ENCODE measurements at places on chromosomes 2 and 18. TPM values are rescaled to one million over a fixed set of nuclear protein-coding genes. Genes with fewer than 3 reads are reported as not detected.
A peak's percentile ranks its signal among the peaks of the same experiment; 100 is the strongest.

The TTN gene
- total RNA-seq = 101 TPM

The ATP5MC3 gene
- 261 TPM for total RNA-seq

The NEB gene
- total RNA-seq = 4.4 TPM

The RFTN2 gene
- total RNA-seq = 0.47 TPM

DNA sequence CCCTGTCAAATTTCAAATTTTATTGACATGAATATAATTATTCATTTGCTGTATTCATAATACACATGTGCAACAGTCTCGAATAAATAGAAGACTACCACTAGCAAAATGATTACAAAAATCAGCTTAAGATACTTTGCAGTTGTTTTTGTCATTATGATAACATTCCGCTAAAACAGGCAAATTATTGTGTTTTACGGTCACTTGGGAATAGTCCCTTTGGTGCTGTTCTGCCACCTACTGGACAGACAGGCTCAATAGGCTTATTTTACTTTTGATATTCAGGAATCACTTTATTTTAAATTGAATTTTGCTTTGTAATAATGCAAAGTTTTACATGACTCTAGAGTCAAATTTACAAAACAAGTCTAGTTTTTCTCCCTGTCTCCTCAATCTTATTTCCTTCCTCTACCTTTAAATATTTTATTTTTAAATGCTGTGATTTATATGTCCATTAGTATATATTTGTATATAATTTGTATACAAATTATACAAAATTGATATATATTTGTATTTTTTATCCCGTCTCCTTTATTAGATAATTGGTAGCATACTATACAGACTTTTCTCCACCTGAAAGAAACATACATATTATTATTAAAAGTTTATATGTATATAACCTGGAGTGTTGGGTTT is 456.3 kb downstream of the DLGAP1 start:
- no peak for DNase-seq
- H3K27me3 ChIP-seq = no peaks in the 10 kb centered on the region
- no peaks in the 10 kb centered on the region for H3K4me1 ChIP-seq
- H3K27ac ChIP-seq = no peak overlapping the region

DNA sequence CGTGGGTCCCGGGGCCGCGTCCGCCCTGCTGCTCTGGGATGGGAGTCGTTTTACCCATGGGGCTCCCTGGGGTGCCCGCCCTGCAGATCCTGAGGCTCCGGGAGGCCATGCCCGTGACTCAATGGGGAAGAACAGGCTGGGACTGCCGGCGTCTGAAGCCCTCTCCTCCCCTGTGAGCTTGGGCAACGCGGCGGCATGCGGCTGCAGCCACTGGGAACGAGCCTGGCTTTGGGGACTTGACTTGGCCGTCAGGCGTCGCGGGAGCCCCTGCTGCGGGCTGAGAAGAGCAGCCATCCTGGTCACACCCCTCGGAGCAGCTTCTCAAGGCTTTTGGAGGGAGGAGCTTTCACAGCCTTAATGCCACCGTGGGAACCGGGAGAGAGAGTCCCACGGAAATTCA is 126.9 kb upstream of the CTDP1 start:
- no peaks in the 10 kb centered on the region for H3K27me3 ChIP-seq
- DNase-seq = peak; percentile 50
- no peak overlapping the region for H3K27ac ChIP-seq
- no peaks in the 10 kb centered on the region for H3K4me1 ChIP-seq
- no peaks in the 10 kb centered on the region for H3K36me3 ChIP-seq

GRCh38 chr2:240636563-240637115 is 11.4 kb downstream of the GPR35 start:
- H3K4me3 ChIP-seq = no peak overlapping the region
- no peaks in the 10 kb centered on the region for H3K36me3 ChIP-seq
- no peaks in the 10 kb centered on the region for H3K4me1 ChIP-seq
- DNase-seq = no peak
